ENCODE measurements at places on chromosomes 4 and X.

DNA sequence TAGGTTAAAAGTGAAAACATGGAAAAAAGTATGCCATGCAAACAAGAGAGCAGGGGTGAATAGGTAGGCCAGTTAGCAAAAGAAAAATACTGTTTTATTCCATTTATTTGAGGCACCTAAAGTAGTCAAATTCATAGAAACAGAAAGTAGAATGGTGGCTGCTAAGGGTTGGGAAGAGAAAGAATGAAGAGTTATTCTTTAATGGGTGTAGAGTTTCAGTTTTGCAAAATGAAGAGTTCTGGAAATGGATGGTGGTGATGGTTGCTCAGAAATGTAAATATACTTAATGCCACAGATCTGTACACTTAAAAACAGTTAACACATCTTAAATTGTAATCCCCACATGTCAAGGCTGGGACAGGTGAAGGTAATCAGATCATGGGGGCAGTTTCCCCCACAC lies 29.7 kb downstream of the PARM1 start:
- no peak for DNase-seq

- no peak for DNase-seq
These were observed at the start of gene ADH4 for GRCh38 chr4:99144070-99144469. TSS of gene ADH4 (minus strand) at chr4:99144297. CDS start at chr4:99144222, 75 bp downstream.

DNA sequence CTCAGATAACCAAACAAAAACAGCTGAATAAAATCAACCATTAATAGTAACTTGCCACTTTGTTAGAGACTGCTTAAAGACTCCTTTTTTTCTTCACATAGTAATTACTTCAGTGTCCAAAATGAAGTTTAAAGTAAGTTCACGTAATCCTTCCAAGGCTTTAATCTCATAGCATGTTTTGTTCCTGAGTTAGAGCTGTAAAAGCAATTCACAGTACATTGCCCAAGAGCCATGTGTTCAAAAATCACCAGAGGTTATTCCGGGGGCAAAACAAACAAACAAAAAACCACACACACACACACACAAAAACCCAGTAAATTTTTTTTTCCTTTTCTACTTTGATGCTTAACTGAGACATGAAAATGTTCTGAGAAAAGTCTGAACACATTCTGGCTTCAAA lies 6.1 kb downstream of the GPR82 start:
- no peak for DNase-seq

DNA sequence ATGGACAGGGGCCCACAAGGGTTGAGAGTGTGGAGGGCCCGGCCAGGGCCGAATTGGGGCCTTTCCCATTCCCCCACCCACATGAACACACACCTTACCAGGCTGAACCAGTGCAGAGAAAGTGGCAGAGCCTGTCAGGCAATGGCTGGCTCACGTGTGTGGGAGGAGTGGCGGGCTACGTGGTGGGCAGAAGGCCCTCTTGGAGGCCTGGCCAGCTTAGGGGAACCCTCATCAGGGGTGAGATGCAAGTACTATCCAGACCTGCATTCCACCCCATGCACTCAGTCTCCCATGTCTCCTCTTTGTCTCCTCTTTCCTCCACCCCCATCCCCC lies 965 bp downstream of the TCEAL4 start:
- DNase-seq, result no peak

DNA sequence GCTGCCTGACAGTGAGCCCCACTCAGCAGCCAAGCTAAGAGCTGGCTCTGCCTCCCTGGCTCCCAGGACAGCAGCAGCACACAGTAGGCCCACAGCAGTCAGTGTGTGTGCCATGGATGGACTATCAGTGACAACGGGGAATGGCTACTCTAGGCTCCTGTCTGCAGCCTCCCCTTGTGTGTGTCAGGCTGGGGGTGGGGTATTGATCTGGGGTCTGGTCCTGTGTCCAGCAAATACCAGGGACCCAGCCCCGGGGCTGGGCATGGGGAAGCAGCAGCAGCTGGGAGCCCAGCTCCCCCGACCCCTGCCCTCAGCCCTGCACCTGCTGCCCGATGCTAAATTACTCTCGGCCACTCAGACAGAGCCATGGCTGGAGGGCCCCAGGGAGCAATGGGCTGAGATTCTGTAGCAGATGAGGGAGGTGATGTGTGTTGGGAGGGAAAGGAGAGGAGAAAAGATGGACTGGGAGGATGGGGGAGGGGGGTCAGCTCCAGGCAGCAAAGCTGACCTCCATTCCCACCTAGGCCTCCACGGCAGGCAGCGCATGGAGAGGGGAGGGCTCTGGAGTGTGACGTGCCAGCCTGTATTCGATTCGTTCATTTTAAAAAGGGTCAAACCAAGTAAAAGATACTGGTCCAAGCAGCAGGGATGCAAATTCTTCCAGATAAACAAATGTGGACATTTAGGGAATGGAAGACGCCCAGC lies 61.3 kb upstream of the CRMP1 start:
- no peak for DNase-seq

DNA sequence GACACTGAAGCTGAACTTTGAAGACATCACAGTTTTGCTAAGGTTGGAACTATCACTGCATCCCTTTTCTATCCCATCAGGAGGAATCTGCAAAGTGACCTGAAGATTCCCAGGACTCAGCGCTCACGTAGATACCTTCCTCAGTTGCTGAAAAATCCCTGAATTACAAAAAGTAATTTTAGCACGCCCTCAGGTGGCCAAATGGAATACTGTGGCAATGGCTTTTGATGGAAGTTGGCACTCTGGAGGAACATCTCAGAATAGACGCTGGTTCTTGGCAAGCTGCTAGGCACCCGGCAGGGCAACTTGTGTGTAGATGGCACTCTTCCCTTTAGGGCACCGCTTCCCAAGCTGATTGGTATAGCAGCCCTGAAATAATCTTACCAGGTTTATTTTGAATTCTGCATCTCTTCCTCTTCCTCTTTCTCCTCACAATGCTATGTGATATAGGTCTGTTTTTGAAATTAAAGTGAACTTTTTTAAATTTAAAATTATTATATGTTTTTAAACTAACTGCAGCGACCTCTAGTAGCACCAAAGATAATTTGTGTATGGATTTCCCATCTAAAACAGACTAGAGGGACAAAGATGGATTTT lies 16.3 kb upstream of the ESX1 start:
- no peak for DNase-seq

DNA sequence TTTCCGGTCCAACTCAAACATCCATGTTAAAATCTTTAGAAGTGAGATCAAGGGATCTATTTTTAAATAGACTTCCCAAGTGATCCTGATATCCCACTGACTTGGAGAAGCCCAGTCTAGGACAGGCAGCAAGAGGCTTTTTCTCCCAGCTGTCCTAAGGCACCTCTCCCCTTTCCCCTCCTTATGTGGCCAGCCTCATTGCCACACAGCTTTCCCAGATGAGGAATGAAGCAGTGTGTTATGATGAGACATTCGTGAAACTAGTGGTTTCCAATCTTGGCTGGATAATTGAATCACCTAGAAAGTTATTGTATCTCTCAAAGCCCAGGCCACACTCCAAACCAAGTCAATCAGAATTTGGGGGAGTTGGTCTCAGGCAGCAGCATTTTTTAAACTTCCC lies 16.8 kb upstream of the HSD17B13 start:
- DNase-seq, result no peak

DNA sequence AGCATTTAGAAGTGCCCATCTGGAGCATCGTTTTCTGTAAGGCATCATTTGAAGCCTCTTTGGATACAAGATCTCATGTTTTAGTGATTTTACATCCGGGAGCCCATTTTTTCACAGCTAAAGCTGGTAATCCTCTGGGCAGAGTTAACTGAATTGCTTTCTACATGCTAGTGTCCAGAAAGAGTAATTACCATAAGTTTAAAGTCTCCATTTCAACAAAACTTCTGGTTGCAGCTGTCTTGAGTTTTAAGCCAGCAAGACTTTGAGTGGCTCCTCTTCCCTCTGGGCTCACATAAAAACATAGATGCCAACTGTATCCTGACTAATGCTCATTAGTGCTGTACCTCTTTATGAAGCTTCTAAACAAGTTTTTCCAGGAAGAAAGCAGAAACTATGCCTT lies 65.4 kb downstream of the GPRIN3 start:
- DNase-seq, result no peak

- no peak for DNase-seq
These were observed 66.9 kb downstream of the ARHGEF38 start for GRCh38 chr4:105619188-105619931.
